ENCODE measurements at places on chromosomes 5 and 9. TPM values are rescaled to one million over a fixed set of nuclear protein-coding genes. Genes with fewer than 3 reads are reported as not detected.

The ATOSB gene
- total RNA-seq: 9.2 TPM

The PAEP gene
- total RNA-seq: not detected

The POU5F2 gene
- total RNA-seq: 0.66 TPM

The SV2C gene
- total RNA-seq: not detected

The MYOZ3 gene
- not detected for total RNA-seq

The SLC6A19 gene
- total RNA-seq: not detected

The PCDHGC5 gene
- total RNA-seq: 0.46 TPM

The IFNB1 gene
- not detected for total RNA-seq

The SIGMAR1 gene
- total RNA-seq: 97.8 TPM

The CNTNAP3B gene
- 12.5 TPM for total RNA-seq

The C1QTNF2 gene
- 0.04 TPM for total RNA-seq

The NAIP gene
- total RNA-seq: 0.81 TPM

The NDUFA8 gene
- total RNA-seq: 67.5 TPM

The IFNA17 gene
- not detected for total RNA-seq

The CCL19 gene
- not detected for total RNA-seq

The PTGR1 gene
- 43.1 TPM for total RNA-seq

The CCDC112 gene
- 6.9 TPM for total RNA-seq

The FOXD4L6 gene
- total RNA-seq: not detected

The KCNV2 gene
- not detected for total RNA-seq

The LVRN gene
- total RNA-seq: not detected

The PRKAA1 gene
- 84.5 TPM for total RNA-seq

All from PC-3 (cell line).